HuH-7 (cell line): ENCODE measurements at places on chromosomes 1 and 21.

DNA sequence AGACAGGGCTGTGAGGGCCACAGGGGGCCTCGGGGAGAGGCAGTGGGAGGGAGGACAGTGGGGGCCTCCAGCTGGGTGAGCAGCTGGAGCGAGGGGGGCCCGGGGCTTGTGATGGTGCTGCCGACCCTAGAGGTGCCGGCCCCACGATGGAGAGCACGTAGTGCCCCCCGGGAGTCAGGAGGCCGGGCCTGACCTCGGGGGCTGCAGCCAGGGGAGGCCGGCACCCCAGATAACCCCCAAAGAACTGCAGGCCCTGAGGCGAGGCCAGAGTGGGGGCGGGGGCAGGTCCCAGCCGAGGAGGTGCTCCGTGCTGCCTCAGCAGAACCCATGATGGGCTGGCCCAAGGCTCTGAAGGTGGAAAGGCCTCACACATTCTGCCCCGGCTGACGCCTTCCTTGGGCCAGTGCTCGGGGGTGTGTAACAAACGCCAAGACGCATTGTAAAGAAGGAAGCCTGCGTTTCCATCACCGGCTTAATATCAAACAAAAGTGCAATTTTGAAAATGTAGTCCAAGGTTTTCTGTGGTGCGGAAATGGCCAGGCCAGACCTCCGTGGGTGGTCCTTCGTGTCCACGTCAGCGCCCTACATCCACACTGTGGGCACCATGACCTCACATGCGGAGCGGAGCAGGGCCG is 55.2 kb downstream of the COL6A1 start:
- DNase-seq, result no peak

- no peak for DNase-seq
Measured at GRCh38 chr21:33441489-33442477, 38.0 kb downstream of the TMEM50B start.

DNA sequence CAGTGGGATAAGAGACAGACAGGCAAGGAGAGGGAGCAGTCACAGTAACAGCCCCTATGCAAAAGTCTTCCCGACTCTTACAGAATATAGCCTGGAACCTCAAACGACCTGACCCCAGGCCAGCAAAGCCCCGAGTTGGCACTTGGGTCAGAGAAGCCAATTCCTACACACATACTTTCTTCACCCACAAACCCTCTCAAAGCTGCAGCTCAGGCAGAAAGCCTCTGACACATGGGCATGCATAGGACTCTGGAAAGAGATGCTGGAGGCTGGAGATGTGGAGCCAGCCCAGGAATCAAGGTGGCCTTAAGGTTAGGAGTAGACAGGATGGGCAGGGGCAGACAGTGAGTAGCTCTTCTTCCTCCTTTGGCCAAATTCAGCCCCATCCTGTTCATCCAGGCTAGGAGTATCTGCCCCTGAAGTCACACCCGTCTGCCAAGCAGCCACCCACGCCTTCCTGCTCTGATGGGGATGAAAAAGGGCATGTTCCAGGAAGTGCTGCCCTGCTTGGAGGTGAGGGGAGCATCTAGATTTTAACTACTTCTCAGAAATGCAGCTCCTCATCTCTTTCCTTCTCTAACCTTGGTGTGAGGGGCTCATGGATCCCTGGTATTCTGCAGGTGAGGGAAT is 7.8 kb downstream of the SLC41A1 start:
- no peak for DNase-seq

DNA sequence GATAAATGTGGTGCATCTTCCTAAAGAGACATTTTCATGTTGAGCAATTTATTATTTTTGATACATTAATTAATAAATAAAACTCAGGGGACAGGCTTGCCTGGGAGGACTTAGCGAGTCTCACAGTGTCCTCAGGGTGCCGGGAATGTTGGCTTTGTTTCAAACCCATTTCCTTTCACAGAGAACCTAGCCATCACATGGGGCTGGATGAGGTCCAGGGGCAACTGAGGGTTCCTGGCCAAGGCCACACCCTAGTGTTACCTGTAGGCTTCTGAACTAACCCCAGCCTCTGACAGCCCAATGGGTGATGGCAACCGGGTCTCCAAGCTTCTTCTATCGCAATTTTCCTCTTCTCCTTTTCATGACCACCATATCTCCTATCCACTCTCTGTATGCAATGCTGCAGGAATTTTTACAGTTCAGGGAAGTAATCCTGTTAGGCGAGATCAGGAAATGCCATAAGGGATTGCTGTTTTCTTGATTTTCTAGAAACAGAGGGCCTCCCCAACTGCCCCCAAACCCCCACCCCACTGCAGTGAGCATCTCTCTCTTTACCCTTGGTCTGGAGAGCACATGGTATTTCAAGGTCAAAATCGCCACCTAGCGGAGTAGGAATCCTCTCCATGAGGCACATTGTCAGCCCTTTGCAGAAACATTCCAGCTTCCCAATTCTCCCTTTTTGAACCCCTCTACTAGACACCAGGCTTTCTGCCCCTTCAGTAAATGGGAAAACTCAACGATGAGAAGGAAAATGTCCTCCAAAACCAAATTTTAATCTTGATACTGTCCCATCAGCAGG is 22.1 kb upstream of the SMYD3 start:
- DNase-seq, result no peak

- no peak for DNase-seq
Measured at GRCh38 chr1:53277326-53277725, 39.0 kb upstream of the MAGOH start.

GRCh38 chr1:147641695-147642592 is 28.4 kb downstream of the ACP6 start:
- DNase-seq, result peak; percentile 45

DNA sequence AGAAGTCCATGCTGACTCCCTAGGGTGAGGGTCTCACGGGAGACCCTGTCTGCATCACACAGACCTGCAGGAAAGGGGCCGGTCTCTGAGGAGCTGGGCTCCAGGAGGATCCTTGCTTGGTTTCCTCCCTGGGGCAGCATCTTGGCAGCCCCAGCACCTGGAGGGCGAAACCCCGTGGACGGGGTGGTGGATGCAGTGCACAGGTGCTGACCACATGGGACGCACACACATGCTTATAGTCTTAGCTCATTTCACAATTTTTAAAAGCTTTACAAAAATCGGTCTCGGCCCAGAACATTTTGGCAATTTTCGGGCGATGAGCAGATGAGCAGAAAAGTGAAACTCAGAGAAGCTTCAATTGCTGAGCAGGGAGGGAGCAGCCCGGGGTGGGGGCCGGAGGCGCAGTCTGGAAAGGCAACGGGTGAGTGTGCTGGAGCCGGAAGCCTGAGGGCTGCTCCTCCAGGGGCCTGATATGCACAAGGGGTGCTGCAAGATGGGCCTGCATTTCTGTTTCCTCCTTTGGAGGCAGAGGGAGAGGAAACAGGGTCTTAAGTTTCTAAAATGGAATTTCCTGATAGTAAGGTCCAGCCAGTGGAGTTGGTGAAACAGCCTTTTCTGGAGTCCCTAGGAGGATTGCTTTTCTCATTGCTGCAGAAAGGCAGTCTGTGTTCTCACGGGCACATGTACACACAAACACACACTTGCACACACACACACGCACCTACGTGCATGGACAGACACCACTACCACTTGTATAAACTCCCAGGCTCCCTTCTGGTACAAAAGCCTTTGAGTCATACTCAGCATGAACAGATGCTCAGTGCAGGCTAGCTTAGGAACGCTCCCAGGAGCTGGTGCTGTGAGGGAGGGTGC is 60.6 kb downstream of the SCCPDH start:
- no peak for DNase-seq

- no peak for DNase-seq
Measured at GRCh38 chr1:25874635-25875153, 814 bp downstream of the PAQR7 start.

- DNase-seq, result no peak
Measured at GRCh38 chr1:151476083-151476482, 16.8 kb upstream of the POGZ start.

DNA sequence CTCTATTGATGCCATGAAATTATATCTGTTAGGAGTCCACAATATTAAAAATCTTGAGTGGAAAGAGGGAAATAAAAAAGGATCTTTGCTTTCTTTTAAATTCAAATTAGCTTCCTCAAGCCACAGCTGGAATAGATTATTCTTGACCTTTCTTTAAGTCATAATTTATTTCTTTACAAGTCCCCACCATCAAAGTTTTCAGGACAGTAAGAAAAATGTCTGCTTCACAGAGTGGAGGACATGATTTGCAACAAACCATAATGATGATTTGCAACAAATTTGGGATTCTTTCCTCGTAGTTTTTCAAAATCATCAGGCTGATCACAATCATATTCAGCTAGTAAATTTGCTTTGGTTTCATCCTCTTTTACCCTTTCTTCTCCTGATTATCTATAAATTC is 301.8 kb upstream of the NRIP1 start:
- DNase-seq, result no peak

- no peak for DNase-seq
Measured at GRCh38 chr1:26181586-26182382, 4.5 kb downstream of the CNKSR1 start.

DNA sequence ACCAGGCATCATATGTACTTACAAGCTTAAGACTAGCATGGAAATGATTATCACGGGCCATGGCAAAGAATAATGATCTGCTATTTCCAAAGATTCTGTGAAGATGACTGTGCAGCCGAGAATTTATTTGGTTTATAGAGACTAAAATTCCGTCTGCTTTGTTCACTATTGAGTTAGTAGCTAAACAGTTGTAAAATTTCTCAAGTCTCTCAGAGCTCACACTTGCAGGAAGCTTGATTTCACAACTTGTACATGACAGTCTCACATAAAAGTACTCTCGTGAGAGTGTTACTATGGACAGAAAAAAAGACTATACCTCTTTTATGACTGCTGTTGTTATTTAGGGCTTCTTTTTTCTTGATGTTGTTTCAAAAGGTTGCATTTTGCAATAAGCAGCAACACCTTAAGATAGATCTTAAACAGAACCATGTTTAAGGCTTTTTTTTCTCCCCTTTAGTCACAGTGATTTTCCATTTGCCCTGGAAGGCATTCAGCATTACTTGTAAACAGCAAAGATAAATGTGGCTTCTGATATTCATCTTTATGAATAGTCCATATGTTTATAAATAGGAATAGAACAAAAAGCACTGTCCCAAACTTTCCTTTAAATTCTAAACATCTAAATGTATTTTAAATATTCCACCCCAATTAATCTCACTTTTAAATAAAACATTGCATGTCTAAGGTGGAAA is 24.8 kb downstream of the ST6GALNAC5 start:
- no peak for DNase-seq

DNA sequence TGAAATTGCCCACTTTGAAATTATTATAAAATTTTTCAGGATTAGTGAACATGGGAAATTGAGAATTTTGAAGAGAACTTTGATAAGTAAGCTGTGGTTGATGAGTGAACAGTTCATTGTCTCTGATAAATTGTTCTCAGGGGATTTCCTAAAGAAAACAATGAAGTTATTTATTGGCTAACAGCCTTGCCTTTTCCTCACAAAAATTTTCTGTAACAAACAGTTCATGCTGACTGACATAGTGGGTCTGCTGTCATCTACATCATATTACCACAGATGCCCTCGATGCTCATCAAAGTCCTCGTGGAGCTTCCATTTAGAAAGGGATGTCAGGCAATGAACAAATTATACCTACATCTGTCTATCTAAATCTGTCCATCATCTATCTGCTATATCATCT is 113.4 kb downstream of the PTBP2 start:
- no peak for DNase-seq
